NCI-H187 treated with DMSO at 0.1 percent for 48 hours (cell line): ENCODE measurements at places on chromosomes 11 and 22.

DNA sequence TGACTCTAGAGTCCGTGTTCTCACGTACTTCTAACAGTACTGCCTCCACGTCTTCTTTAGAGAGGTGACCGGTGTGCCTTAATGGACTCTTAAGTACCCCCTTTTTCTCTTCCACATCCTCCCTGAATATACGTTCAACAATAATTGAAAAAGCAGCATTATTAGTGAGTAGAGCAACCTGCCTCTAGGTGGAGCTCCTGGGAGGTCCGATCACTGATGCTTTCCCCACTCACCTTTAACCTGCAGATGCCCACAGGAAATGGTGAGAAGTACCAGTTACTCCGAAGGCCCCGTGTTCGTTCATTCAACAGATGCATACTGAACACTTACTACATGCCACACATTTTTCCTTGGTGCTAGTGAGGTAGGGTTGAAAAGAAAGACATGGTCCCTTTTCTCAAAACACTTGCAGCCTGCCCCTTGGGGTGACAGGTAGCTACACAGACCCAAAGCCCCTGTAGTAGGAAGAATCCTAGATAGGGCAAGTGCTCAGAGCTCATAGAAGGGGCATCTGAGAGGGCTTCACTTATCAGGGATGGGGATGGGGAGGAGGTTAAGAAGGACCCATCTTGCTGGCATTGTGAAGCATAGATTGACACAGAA lies 72.7 kb downstream of the FEZ1 start:
- no peak for DNase-seq

DNA sequence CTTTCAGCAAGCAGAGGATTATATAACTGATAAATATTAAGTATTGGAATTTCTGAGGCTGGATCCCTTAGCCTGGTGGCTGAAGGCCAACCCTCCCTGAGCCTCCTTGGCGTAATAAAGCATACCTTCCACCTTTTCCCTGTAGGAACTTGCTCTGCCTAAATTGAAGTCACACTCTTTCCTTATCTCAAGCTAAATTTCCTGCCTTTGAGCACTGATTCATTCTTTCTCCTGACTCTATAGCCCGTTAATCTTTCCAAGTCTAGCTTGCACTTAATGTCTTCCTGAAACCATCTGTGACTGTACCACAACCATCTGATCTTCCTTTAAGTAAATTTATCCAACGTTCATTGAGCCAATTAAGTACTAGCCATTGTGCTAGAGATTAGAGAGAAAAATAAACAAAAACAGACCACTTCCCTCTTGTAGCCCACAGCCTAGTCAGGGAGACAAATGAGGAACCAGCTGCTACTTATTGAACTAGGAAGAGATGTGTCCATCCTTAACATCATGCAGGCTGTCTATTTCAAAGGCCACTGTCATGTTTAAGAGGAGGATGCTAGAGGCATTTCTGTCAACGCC lies 62.9 kb downstream of the GRK3 start:
- DNase-seq: no peak

DNA sequence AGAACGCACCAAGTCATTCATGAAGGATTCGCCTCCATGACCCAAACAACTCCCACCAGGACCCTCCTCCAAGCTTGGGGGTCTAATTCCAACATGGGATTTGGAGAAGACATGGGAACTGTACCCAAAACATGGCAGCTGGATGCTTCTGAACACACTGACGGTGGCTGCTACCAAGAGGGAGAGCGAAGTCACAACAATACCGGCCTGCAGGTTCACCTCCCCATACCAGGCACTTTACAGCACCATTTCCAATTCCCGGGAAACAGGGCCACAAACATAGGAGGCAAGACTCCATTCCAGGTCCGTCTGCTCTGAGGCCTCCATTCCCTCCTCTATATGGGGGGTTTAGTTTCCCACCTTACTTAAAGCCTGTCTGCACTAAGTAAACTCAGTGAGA lies 75.8 kb downstream of the LINC01488 start:
- DNase-seq: no peak

GRCh38 chr11:66291706-66292542 lies at the start of gene TMEM151A:
TMEM151A (plus strand) TSS chr11:66291894; CDS start chr11:66292014, 120 bp downstream.
- no peak for DNase-seq

GRCh38 chr11:1837171-1838076 lies 1.4 kb upstream of the TNNI2 start:
- DNase-seq: no peak

- DNase-seq: no peak
These were observed 23.1 kb downstream of the CSF2RB start for GRCh38 chr22:36936362-36937116.

- no peak for DNase-seq
These were observed 30.4 kb downstream of the ADAMTS15 start for GRCh38 chr11:130478881-130479280.

DNA sequence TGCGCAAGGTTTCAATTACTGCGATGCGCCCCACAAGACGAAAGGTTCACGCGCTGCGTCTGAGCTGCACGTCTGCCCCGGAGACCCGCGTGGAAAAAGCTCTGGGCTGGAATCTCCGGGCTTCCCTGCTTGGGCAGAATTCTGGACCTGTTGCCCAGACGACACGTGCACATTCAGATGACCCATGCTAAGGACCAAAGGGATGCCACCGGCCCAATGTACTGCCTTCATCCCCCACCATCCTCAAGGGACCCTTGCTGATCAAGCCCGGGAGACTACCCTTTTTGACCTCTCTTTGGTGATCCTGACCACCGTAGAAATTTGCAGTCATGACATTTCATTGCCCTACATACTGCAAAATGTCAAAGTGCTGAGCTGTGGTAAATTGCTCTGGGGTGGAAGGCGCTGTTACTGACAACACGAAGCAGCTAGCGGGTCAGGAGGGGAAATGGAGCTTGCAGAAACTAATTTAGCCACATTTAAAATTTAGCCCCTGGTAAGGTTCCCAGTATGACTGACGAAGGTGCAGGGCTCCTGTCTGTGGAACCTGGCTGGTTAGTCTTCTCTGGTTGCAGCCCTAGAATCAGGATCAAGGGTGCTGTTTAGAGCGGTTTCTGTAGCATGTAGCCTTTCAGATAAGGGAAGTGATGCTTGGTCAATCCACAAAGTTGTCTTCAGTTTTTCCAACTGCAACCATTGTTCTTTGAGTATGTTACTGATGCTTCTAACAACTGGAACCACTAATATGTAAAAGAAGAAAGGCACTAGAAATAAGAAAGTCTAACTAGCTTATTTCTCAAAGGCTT lies 81.9 kb downstream of the PRR5L start:
- DNase-seq: no peak

DNA sequence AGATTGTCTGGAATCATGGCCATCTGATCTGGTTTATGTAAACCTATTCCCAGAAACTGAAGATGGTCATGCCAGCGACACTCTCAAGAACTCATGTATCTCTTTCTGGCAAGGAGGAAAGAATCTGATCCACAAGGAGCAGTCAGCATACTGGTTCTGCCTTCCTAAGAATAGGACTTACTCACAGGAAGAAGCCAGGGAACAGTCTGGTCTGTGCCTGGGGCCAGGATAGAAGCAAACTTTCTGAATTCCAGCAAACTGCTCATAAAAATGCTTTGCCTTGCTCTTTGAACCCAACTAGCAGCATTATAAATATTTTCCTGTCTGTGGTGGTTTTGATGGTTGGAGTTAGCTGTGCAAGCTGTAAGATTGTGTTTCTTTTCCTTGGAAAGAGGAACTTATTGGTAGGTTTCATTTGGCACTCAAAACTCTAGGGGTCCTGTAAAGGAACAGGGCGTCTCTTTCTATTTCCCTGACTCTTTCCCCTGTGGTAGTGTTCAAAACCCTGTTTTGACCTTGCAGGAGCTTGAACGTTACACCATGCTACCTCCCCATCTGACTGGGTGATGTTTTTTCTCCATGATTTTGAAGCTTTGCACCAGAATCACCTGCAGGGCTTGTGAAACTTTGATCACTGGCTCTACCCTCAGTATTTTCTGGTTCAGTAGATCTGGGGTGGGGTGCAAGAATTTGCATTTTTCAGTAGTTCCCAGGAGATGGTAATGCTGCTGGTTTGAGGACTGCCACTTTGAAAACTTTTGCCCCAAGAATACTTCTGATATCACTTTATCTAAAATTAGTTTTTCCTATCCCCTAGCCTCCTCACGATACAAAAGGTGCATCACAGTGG lies 627.8 kb upstream of the ANO5 start:
- DNase-seq: no peak

DNA sequence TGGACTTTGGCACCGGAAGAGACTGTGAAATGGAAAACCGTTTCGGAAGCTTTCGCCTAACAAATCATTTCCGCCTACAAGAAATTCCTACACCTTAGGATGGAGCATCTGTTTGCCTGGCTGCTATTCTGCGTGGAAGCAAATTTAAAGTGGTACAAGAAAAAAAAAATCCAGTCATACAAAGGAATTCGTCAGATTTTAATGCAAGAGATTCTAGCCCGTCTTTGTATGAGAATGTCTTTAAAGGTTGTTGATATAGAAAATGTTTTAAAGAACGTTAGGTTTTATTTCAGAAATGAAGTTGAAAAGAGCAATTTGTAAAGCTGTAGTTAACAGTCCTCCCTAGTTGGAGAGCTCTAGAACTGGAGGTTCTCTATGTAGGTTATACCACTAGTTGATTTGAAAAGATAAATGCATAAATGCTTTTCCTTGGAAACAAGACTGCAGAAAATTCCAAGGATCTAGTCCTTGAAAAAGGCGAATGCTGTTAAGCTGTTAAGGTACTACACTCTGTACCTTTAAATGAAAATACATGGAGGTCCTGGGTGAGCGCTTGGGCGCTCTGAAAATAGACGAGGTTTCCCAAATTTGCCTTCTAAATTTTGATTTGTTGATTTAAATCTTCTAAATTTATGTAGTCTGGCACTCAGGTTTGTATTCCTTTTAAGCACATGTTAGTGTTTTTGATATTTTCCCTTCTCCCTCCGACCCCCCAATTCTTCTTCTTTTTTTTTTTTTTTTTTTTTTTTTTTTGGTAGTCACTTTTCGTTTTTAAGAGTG lies 2.4 kb downstream of the NCR3LG1 start:
- no peak for DNase-seq

- no peak for DNase-seq
These were observed 88.2 kb downstream of the CWC15 start for GRCh38 chr11:94885133-94885532.
